Kidney glomerular epithelial cell (primary cell): ENCODE measurements at places on chromosomes 1 and 21.

DNA sequence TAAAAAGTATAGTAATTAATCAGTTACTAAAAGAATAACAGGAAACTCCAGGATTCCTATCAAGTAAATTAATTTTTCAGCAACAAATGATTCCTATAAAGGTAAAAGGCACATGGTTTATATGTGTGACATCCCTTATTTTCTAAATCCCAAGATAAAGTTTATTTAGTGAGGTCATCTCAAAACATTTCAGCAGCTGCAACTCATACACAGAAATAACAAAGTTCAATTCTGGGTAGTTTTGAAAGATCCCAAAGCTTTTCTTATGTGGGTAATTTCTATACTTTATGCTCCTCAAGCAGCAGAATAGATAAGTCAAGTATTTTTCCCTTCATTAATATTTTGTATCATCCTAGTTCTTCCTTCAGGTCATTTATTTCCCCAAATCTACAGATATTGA is 117.7 kb downstream of the EIF4G3 start:
- no peak for DNase-seq

GRCh38 chr1:153626904-153627714 is at the start of gene S100A13:
Gene S100A13, minus strand, starts transcription at chr1:153627505. Its CDS starts 1,033 bp downstream, at chr1:153626472.
- DNase-seq, result peak; percentile 95

DNA sequence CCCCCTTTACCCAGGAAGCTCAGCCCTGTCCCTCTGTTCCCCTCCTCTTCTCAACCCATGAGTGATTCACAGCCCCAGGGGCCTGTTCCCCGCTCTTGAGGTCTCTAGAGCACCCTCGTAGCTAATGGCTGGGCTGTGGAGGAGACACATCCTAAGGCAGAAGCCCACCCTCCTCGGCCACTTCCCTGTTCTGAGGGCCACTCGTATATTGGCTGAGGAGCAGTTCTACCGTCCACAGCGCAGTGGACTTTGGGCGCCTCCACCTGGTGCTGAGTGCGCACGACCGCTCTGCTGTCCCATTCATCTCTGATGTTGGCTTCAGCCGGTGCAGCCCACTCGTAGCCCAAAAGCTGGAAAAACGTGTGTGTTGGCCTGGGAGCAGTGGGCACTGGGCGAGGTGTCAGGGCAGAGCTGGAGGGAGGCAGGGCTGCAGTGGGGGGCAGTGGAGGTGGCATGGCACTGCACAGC is 24.5 kb upstream of the PKP1 start:
- no peak for DNase-seq

DNA sequence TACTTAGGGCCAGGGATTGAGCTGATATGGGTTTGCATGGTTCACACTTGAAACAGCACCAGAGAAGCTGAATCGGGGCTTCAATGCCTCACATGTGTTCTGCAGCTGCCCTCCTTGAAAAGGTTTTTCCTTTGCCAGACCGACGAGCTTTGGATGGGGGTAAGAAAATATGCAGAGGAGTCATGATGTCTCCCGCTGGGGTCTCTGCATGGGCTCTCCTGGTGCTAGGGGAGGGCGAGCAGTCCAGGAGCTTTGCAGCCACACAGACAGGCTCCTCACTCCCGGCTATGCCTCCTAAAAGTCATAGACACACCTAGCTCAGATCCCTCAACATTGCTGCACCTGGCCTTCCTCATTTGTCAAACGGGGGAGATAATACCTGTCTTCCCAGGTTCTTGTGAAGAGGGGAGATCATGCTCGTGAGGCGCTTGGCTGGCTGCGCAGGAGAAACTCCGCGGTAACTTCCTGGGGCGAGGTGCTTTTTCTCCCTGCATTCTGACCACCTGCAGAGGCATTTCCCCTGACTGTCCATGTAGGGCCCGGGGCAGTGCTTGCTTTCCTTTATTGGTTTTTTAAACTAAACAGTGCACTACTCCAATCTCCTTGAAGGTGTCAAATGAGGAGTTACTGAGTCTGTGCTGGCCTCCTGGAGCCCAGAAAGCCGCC is 112.4 kb downstream of the PLXNA2 start:
- no peak for DNase-seq

DNA sequence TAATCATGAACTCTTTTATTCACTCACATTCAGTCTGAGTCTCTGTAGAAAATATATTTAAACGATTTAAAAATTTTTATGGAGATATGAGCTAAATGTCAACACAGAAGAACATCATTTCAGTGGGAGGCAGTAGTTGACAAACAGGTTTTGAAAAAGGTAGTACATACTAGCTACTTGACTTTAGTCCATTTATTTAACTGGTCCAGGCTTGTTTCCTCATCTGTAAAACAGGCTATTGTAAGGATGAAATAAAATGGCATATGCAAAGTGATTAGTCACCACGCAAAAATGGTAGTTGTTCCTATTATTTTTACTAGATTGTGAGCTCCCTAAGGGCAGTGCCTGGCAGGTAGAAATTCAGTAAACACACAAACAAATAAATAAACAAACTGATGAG is 75.2 kb downstream of the NTPCR start:
- DNase-seq, result no peak

DNA sequence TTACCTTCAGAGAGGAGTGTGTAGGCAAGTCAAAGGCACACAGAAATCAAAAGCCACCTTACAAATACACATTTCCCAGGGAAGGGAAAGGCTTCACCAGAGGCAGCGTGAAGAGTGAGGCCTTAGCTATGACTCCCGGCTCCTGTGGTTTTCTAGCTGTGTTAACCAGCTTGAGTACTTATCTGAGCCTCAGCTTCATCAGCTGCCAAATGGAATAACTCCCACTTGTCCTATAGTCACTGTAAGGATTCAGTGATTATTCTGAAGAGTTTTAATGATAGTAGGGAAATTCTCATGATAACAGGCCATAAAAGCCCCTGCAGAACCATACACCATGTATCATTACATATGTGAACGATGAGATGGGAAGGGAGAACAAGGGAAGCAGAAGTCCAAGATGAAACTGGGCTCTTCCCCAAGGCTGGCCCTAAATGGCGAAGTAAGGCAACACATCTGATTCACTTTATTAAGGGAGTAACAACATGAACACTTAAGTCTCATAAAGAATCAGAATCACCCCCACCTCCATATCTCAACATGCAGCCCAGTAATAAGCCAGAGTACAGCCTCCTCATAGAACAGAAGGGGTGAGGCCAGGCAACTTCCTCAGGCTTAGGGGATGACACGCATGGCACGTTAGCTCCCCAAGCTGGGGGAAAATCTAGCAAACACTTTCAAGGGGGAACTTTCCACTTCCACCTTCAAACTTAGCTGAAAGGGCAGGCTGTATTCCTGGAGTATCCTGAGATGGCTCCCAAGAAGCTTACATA is 63.7 kb downstream of the SLC66A1 start:
- DNase-seq, result no peak

GRCh38 chr1:246629030-246629429 is 62.8 kb downstream of the CNST start:
- DNase-seq, result no peak

DNA sequence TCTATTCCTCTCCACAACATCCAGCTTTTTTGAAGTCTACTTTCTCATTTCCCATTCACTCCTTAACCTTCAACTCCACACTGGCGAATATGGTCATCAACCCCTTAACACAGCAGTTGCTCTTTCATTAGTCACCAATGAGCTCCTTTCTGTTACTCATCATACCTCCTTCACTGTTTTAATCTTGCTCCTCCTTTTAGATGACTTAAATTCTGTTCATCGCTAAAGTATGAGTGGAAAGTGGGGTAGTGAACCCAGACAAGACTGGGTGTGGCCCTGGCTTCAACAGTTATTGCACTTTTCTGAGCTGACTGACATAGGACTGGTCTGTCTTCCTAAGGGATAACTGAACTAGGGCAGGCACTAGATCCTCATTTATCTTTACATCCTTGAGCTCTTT is 51.3 kb downstream of the AKT3 start:
- DNase-seq, result peak; percentile 94

DNA sequence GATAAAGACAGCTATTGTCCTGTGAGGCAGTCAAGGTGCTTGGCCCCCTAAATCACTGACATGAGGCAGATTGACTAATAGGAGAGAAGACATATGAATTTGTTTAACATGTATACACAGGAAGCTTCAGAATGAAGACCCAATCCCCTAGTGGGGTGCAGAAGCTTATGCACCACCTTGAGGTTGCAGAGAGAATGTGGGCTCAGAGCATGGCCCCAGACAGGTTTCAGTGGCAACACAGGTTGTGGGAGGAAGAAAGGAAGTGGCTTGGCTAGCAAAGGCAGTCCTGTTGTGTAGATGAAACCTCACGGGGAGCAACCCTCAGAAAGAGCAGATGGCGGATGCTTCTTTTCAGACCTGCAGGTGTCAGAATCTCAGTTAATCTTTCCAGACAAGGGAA is 37.0 kb upstream of the PARP1 start:
- DNase-seq, result no peak

- no peak for DNase-seq
Measured at GRCh38 chr1:44681905-44682882, 7.7 kb downstream of the ARMH1 start.

DNA sequence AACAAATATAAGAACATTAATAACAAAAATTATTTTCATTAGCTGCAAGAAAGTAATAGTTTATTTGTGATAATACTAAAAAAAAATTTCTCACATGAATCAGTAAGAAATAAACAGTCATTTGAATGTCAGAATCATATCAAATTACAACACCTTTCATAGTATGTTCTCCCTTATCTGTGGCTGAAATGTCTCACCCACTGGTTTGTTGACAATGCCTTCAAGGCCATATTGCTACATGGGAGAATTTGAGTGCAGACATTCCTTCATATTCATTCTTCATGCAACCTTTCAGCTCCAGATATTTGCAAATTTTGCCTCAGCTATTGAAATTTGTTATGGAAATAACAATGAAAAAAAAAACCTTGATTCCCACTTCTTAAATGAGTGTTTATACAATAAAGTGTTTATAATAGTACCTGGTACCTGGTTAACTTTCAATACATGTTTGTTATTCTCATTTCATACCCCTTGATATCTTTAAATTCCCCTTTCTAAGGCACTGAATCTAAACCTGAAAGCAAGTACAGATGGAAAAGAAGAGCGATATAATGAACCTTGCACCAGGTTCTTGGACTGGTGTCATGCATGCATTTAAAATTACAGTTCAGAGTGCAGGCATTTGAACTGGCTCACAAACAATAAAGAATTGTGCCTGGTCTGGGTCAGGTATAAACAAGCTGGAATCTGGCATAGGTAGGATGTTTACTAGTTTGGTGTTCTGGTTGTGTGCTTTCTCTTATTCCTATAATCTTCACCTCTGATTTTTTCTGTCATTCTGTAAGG is 242.2 kb upstream of the ADGRL2 start:
- no peak for DNase-seq

DNA sequence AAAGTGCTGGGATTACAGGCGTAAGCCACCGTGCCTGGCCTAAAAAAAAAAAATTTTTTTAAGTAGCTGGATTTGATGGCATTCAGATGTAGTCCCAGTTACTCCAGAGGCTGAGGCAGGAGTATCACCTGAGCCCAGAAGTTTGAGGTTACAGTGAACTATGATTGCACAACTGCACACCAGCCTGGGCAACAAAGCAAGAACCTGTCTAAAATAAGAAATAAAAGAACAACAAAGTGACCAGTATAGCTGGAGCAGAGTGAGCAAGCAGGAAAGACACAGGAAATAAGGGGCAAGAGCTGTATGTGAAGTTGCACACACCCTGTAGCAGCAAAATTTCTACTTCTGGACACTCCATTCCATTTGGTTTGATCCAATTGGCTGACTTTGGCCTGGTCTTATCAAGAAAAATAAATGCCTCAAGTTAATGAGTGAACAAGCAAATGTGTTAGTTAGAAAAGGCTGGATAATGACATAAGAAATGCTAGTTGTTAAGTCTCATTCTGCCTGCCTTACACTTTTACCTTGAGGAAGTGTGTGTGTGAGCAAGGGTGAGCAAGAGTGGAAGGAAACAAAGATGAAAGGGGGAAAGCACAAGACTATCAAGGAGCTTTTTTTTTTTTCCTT is 7.9 kb downstream of the ATP5IF1 start:
- peak; percentile 72 for DNase-seq

DNA sequence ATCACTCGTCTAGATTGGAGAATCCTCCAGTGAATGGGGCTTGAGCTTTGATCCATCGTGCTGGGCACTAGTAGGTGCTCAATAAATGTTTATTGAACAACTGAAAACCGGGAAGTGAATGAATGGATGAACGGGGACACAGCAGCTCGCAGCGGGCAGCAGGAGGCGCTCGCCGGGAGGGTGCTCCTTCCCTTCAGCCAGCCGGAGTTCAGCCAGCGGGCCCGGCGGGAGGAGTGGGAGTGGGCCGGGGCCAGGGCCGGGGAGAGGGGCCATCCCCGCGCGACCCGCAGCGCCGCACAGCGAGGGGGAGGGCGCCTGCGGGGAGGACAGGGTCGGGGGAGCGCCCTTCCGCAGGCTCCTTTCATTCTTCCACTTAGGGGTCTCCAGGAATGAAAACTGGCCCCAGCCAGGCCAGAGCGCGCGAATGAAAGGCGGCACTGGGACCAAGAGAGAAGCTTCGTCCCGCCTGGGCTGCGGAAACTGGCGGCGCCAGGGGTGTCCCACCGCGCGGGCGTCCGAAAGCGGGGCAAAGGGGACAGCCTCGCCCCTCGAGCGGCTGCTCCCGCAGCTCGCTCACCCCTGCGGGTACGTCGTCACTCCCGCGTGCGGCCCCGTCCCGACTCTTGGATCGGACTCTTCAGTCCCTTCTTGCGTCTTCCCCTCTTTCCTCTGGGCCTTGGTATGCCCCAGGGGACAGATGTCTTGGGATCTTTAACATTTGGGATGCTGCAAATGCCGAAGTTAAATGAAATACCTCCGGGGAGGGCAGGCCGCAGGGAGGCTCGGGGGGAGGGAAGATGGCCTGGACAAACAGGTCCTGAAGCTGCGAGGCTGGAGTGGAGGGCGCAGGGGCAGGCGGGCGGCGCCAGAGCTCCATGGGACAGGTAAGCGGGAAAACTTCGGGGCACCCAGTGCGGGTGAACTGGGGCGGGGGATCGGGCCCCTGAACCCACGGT is 3.6 kb upstream of the INAVA start:
- DNase-seq, result peak; percentile 54

DNA sequence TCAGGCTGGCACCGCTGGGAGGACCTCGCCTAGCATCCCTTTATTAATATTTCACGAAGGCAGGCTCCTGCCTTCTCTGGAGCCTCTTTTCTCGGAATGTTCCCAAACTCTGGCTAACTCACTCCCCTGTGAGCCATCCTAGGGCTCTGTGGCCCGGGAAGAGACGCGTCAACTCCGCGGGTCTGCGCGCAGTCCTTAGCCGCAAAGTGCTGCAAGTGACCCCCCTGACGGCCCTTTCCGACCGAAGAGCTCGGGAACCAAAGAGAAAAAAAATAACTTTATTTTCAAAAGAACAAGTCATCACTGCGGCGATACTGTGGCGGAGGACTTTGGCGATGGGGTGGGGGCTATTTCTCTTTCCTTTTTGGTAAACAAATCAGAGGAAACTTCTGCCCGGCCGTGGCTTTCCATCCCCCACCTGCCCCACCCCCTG is 14.6 kb downstream of the NR5A2 start:
- DNase-seq, result no peak

DNA sequence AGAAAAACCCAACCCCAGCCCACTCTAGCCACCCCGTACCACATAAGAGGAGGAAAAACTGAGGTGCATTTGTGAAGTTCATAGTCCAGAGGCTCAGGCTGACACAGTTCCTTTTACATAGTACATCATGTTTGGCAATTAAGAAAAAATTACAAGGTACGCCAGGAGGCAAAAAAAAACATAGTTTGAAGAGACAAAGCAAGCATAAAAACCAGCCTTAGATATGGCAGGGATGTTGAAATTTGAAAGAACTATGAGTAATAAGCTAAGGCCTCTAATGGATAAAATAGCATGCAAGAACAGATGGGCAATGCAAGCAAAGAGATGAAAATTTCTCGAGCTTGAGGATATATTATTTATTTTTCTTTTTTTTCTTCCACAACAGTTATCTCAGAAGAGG is 31.9 kb downstream of the MIXL1 start:
- DNase-seq, result no peak
